ENCODE measurements at places on chromosomes 4 and X.

DNA sequence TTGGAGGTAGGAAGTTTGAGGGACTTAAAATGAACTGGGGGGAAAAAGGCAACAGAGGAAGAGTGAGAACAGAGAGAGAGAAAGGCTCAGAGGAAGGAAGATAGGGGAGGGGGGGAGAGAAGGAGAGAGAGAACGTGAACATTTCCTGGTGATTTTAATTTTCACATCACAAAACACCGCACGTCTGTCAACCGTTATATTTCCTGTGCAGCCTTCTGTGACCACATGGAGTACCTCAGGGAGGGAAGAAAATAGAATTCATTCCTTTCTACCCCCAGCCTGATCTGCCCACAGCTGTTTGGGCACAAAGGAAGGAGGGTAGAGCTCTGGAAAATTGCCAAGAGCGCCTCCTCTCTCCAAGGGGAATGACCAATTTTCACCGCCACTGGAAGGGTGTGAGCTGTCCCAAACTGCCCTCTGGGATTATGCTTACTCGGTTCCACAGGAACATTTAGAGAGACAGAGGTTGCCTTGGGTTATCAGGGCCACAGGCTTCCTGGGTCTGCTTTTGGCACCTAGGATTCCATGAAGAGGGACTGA lies 135.7 kb upstream of the MAMLD1 start:
- DNase-seq: no peak

DNA sequence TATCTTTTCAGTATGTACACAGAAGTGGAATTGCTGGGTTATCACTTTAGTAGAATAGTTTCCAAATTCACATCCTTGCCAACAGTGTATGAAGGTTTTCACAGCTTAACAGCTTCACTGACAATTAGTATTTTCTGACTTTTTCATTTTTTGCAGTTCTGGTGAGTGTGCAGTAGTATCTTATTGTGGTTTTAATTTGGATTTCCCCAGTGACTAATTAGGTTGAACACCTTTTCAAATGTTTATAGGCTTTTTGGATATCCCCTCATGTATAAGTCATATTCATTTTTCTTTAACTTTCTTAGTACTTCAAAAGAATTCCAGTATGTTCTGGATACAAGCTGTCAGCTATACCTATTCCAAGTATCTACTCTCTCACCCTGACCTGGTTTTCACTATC lies 37.1 kb downstream of the BRCC3 start:
- DNase-seq: no peak

DNA sequence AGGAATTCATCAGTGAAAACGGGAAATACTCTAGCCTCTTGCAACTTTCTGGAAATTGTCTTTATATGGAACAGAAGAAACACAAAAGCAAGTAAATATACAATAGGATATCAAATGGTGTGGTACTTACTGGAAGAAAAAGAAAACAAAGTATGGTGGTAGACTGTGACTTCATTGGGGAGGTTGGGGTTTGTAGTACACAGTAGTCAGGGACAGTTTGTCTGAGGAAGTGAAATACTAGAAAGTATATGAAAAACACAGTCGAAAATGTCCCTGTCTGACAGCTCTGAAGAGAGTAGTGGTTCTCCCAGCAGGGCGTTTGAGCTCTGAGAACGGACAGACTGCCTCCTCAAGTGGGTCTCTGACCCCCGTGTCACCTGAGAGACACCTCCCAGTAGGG lies 390.0 kb upstream of the NWD2 start:
- DNase-seq: no peak

DNA sequence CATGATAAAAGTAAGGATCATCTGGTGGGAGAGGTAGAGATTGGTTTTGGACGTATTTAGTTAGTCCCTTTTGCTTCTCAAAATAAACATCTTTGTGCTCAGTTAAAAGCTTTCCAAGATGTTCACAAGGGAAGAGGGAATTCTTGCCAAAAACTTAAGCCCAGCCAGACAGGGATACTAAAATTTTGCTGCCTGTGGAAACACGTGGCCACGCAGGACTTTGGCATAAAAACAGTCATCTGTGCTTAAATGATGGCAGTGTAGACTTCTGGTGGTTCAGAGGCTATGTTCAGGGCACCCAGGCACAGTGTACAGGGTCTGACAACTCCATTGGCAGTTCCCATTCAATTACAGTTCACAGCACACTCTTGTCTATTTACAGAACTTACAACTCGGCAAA lies 93.2 kb upstream of the JADE1 start:
- DNase-seq: no peak

GRCh38 chr4:55033296-55033695 lies 92.1 kb downstream of the KDR start:
- no peak for DNase-seq

GRCh38 chrX:153517423-153517822 lies at the start of gene ATP2B3:
Gene ATP2B3 (plus strand): TSS chrX:153517642. CDS start chrX:153536248, 18,606 bp downstream.
- no peak for DNase-seq

- no peak for DNase-seq
Observed at GRCh38 chr4:149823769-149824221, 8.2 kb upstream of the IQCM start.

DNA sequence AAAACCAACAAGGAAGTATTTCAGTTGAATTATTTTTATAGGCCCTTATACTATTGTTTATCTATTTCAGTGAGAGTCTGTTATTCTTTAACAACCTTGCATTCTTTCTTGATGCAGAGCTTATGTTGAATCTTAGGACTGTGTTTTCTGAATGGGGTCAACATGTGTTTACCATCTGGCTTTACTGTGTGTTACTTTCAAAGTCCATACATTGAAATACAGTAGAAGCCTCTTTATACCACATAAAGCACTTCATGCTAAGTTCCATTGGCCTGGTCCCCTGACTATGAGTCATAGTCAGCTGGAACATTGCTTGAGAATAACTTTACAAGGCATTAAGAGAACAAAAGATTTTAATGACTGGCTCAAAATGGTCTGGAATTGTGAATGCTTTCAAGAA lies 152.6 kb downstream of the GASK1B start:
- DNase-seq: no peak

- DNase-seq: no peak
Observed at GRCh38 chr4:10611673-10612072, 72.9 kb downstream of the CLNK start.

DNA sequence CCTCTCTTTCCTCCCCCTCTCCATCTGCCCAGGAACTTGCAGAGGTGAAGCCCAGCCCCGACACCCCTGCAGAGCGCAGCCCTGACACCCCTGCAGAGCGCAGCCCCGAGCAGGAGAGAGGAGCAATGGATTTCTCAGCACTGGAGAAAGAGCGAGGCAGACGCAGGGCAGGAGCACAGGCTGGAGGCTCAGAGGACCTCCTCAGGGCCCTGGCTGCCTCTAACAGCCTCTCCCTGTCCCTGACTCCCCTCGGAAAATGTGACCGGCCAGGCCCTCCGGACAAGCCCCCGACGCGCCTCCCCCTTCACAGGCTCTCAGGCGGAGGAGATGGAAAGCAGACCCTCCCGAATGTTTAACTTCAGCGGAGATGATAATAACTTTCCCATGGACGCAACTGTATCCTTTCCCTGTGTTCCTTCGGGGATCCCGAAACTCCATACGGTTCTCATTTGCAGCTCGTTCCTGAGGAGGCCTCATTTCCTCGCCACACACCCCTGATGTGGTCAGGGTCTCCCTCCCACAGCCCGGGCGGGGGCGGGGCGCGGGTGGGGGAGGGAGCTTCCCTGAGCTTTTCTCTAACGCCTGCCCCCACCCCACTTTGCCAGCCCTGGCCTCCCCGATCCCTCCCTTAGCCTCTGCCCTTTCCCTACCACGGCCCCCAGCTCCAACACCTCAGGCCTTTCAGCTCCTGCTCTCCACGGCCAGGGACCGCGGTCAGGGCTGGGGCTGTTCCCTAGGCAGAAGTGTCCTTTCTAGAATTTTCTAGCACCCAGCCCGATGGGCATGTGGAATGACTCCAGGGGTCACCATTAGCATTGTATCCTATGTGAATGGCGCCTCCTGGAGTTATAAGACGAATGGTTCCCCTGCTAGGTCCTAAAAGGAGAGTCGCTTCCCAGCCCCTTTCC lies 201.1 kb upstream of the BCOR start:
- DNase-seq: no peak

GRCh38 chrX:84340968-84341367 lies 153.0 kb upstream of the RPS6KA6 start:
- no peak for DNase-seq

DNA sequence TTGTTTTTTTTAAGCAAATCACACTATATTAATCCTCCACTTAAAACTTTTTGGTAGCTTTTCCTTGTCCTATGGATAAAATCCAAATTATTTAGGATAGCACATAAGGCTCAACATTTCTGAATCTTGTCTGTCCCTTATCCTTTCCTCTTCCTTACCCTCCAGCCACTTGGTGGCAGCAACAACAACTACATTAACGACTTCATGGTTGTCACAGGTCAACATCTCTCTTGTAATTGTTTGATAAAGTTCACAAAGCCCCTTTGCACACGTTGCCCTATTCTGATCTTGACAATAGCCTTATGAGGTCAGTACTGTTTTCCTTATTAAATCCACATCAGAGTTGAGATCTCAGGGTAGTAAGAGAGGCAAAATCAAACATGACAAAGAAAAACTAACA lies 269.0 kb upstream of the PABPC4L start:
- DNase-seq: no peak

DNA sequence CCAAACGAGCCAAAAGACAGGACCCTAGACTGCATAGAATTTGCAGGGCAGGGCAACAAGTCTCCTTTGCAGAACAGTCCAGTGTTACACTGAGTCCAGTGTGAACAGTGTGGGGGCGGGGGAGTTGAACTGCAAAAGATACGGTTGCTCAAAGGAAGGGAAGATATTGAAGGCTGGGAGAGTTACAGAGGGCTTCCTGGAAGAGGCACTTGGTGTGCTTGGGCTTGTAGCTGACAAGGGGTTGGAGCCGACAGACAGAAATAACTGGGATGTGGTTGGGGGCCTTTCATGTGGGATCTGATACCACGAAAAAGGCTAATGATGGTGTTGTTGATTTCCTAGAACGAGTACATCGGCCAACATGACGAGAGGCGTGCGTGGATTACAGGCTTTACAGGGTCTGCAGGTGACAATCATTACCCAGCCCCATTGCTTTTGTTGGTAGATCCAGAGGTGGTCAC lies 6.1 kb downstream of the XPNPEP2 start:
- DNase-seq: no peak

DNA sequence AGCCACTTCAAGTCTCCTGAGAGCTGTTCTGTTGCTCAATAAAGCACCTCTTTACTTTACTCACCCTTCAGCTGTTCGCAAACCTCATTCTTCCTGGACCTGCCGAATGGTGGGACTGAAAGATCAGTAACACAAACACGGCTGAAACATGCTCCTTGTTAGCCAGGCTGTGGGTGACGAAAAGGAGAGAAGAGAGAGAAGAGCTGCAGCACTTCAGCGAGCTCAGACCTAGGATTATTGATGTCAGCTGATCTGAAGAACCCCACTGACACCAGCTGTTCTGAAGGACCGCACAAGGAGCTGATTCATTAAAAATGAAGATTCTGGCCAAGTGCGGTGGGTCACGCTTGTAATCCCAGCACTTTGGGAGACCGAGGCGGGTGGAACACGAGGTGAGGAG lies 2020.0 kb upstream of the ADGRL3 start:
- no peak for DNase-seq

DNA sequence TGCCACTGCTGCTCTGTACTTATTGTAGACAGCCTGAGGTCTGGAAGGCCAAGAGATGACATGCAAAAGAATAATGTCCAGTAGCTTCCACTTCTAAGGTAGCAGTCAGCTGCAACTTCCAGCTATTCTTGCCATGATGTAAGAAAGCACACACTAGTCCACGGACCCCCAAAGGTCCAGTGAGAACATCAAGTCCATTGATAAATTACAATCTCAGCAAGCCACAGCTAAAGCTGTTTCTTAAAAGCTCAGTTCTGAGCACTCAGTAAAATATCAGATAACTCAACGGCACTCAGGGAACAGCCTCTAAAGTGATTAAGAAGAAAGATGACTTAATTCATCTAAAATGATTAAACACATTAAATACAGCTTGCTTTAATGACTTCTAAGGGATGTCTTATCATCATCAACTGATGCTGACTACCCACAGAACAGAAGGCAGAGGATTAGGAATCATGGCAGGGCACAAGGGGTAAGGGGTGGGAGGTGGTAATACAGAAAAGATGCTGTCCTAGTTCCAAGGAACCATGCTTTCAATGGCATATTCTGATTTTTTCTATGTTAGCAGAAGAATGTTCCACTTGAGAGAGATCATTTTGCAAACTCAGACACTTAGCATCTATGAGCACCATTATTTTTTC lies 99.1 kb upstream of the CBR4 start:
- DNase-seq: no peak

GRCh38 chrX:88366314-88366713 lies 380.7 kb upstream of the CPXCR1 start:
- no peak for DNase-seq

- no peak for DNase-seq
Observed at GRCh38 chrX:9604111-9604907, 139.5 kb downstream of the TBL1X start.

DNA sequence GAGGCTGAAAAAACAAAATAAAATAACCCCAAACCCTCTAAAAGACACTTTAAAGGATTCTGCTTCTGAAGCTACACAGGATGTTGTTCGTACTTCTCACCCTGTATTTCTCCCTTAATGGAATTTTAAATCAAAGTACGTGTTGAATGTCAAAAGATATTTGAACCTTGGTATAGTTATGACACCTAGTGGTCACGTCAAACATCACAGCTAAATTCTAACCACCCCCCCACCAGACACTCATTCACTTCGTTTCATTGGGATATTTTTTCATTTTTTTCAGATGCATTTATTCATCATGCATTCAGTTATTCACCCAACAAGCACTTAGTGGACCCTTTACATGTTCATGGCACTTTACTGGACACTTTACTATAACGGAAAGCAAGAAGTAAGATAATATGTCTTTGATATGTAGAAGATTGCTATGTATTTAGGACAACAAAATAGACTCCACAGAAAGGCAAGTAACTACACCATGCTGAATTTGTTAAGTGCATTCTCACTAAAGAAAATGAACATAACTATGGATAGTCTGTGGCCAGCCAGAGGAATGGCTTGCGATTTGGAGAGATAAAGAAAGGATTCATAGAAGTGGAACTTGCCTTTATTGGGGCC lies 62.5 kb upstream of the GPR174 start:
- no peak for DNase-seq

DNA sequence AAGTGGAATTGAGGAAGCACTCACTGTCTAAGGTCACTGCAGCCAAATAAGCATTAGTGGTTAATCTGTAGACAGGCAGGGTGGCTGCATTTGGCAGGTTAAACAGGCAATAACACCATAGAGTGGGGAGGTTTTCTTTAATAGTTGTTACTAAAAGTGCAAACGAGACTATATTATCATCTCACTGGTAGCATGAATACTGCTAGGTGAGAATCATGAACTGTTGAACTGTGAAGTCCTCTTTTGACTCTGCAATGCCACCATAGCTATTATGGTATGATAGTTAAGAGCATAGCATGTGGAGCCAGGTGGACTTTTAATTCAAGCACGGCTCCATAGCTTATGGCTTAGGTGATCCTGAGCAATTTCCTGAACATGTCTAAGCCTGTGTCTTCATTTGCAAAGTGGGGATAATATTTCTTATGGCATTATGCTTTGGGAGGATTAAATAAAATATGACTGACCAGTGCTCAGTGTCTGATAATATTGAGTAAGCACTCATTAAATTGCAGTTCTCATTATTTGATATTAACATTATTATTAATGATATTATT lies 235.6 kb upstream of the HHIP start:
- no peak for DNase-seq

GRCh38 chr4:76717431-76717830 lies 180.5 kb downstream of the SOWAHB start:
- DNase-seq: no peak
